Trophoblast cell (in vitro differentiated cells and primary cell): ENCODE measurements at places on chromosomes 1 and 21.

DNA sequence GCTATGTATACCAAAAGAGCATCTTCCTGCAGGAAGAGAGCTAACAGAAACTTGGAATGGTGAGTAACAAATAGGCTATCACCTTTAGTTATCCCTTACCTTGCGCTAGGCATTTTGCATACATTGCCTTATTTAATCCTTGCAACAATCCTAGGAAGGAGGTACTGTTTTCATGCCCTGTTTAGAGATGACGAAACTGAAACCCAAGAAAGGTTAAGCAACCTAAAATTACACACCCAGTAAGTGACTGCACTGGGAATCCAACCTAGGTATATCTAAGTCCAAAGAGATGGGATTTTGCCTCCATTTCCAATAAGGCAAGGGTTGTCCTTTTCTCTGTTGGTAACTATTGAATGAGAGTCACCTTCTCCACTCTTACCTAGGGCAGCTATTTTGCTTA is 144.5 kb downstream of the TM2D1 start:
- DNase-seq: no peak

DNA sequence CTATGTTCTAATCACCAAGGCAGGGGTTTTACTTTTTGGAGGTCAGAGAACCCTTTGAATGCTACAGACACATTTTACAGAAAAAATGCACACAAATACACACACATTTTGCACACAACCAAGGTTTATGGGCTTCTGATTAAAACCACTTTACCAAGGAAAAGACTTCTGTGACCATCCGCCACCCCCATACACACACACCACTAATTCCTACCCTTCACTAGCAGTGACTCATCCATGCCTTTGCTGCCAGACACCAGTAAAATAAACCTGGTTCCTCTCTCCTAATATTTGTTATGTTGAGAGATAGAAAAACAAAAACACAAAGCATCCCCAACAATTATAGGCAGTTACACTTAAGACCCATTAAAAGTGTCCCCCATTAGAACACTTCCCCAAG is 12.9 kb downstream of the PIGM start:
- peak; percentile 17 for DNase-seq

GRCh38 chr1:67126111-67126746 is 8.5 kb downstream of the C1orf141 start:
- DNase-seq: no peak

GRCh38 chr21:36479415-36480402 is at the start of gene CLDN14:
TSS of gene CLDN14 (minus strand) at chr21:36480122. CDS start at chr21:36461695, 18,427 bp downstream.
- peak; percentile 99 for DNase-seq

- no peak for DNase-seq
Measured at GRCh38 chr21:27614231-27614630, 647.3 kb upstream of the ADAMTS5 start.

GRCh38 chr1:161179698-161180097 is 2.4 kb upstream of the B4GALT3 start:
- peak; percentile 96 for DNase-seq

- no peak for DNase-seq
Measured at GRCh38 chr21:45919593-45919992, 62.0 kb upstream of the COL6A1 start.

DNA sequence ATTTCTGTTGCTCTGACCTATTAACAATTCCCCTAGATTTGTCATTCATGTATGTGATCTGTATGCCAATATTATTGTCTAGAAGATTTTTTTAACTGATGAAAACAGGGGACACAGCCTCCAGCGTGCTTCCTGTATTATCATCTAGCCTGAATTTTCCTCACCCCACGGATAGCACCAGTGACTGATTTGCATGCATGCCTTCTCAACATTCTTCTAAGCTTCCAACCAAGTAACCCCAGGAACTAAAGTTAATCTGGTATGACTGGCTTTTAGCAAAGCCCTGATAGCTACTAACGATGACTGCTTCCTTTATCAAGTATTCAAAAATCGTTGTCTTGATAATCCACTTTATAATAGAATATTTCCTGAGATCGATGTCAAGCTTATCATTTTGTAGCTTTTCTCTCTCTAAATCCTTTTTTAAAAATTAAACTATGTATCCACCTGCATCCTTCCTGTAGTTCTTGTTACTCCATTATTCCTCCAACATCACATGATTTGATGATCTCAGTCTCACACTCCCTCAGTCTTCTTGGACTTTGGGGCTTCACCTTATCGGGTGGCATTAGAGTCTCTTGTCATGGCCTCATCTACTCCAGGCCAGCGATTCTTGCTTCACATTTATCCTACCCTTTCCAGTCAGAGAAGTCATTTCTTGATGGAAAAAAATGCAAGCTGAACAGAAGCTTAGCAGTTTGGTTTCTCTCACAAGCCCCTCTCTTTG is 19.0 kb downstream of the BCAR3 start:
- no peak for DNase-seq

- DNase-seq: peak; percentile 96
Measured at GRCh38 chr1:16217061-16217785, 4.8 kb upstream of the ARHGEF19 start.

DNA sequence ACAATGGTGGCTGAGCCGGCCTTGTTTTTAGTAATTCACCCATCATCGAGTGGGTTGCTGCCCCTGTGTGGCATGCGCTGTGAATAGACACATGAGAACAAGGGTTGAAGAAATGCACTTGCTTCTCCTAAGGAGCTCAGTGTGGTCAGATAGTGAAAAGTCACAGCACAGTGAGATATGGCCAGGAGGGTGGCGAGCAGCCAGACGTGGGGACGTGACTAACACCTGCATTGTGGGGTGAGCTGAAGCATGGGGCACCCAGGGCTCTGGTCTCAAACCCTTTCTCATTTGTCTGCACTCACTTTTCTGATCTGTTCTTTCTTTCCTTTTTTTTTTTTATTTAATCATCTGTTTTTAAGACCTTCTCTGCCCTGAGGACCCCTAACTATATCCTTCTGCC is 13.5 kb downstream of the MTARC1 start:
- DNase-seq: no peak

- DNase-seq: no peak
Measured at GRCh38 chr1:155321639-155322503, 1.2 kb downstream of the RUSC1 start.

DNA sequence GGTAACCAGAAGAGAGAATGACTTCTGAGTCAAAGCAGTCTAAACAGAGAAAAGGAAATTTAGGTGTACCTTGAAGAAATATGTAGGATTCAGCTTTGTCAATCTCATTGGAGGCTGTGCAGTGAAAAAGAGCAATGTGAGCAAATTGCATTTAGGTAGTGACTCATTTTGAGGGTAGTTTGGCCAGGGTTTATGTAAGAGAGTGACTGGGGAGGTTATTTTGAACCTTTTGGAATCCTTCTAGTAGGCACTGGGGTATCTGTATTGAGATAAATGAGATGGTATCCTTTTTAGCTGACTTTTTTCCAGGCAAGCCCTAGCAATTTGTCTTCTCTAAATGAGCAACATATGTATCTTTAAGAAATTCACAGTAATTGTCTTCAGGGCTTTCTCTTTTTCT is 95.9 kb downstream of the DISP1 start:
- DNase-seq: no peak

DNA sequence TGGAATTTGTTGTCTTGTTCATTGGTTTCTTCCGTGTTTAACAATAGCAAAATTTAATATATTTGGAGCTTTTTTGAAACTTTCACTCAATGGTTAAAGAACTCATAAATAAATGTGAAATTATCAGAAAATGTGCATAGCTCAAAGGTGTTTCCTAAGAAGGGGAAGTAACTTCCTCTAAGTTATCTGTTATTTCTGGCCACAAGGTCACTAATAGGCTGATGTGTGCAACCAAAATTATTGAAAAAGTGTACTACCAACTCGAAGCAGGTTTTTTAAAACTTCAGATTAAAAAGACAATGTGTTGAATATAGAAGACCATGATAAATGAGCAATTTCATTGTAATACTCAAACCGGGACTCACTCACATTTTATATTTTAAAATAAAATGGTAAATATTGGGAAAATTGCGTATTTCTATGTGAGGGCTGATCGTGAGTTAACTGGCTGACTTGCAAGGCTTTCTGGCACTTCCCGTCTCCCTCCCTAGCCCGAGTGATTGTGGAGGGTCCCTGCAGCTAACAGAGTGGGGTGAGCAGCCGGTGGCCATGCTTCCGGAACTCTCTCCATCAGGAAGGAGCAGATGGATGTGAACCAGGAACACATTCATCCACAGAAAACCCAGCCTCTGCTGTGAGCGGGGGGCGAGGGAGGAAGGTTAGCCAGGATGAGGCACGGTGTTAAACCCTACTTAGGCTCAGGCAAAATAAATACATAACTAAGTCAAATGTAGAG is 96.9 kb downstream of the ERG start:
- DNase-seq: no peak

GRCh38 chr1:184686540-184686939 is 68.1 kb downstream of the EDEM3 start:
- DNase-seq: no peak

GRCh38 chr21:30932686-30933085 is 51.3 kb upstream of the KRTAP11-1 start:
- DNase-seq: no peak

DNA sequence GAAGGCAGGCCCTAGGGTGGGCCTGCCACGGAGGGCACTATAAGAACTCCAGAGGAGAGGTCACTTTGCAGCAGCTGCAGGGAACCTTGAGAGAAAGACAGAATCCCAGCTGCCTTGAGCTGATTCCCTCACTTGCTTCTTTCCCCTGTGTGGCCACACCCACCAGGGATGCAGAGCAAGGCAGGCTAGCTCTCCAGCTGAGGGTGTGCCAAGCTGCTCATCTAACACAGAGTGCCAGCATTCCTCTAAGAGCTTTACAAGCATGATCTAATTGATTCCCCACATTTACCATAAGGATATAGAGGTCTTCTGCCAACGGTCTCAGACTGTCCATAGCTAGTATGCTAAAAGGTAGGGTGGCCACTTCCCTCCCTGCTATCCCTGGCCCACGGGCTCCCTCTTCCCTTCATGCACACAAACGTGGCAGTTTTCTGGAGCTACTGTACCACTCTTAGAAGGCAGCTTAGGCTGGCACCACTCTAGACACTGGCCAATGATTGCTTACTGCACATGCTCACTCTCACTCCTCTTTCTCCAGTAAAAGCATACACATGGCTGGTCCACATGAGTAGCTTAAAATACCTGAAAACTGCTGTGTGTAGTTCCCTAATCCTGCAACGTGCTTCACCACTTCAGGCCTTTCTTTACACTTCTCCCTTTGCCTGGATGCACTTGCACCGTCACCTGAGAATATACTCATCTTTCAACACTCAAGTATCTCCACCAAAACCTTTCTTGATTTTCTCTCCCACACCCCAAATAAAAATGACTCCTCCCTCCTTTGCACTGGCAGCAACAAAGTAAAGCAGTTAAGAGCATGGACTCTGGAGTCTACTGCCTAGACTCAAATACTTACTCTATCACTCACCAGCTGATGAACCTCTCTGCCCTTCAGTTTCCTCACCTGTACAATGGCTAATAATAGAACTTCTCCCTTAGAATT is 57.7 kb downstream of the DMAP1 start:
- no peak for DNase-seq

GRCh38 chr1:26036756-26037281 is 9.1 kb downstream of the SLC30A2 start:
- DNase-seq: no peak

DNA sequence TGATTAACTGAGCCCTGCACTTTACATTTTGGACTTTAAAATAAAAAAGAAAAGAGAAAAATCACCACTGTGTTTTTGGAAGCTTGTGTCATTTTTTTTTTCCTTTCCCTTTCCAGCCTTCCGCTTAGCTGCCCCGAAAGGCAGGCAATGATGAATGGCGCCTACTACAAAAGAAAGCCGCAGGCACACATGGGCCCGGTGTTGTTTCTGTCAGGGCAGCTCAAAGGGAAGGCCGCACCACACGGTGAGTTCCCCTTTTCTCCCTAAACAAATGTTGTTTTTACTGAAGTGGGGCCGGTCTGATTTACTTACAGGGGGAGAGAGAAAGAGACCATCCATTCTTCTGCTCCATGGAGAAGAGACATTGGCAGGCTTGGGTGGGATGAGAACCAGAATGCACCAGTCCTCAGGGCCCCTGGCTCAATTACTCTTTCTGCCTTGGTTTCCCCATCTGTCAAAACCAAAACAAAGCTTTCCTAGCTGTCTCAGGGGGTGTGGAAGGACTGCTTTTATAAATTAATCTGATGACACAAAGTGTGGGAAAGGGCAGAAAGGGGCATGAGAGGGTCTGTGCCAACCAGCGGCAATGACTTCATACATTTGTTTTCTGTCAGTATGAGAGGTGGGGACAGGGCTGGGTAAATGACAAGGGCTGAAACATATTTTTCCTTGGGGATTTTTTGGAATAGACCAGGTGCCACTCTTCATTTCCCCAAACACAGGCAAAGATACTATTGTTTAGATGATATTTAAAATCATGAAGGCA is 91.4 kb upstream of the PLXNA2 start:
- no peak for DNase-seq

DNA sequence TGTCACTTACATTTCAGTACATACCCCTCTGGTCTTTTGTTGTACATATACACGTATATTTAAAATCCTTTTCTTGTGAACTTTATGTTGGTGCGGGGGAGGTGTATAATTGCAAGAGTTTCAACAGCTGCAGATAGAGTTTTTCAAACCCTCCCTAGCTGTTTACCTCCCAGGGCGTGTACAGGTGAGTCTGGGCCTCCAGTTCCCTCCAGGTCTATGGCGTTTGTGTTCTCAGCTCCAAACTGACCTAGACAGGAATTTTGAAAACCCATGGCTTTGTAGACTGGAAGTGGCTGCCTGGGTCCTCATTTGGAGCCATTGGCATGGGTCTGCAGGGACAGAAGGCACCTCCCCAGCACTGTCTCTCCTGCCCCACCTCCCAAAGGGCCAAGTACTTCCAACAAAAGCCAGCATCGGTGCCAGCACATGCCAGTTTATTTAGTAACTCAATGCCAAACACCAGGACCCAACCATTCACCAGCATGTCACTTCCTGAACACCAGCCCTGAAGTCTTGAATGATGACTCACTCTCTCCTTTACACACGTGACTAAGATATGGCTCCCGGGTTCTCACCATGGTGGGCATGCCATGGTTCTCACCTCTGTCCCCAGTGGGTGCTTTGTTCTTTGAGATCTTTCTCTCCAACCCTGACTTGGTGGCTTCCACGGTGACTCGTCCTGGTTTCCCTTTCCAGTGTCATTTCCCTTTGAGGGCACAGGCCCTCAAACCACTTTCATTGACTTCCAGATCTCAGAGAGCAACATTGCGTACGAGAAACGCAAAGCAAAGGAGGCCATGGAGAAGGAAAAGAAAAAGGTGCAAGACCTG is 57.3 kb upstream of the EFHD2 start:
- DNase-seq: peak; percentile 18

- no peak for DNase-seq
Measured at GRCh38 chr1:54645806-54646676, 4.5 kb downstream of the MROH7 start.

GRCh38 chr1:23394181-23394580 is 24.5 kb upstream of the ZNF436 start:
- no peak for DNase-seq

DNA sequence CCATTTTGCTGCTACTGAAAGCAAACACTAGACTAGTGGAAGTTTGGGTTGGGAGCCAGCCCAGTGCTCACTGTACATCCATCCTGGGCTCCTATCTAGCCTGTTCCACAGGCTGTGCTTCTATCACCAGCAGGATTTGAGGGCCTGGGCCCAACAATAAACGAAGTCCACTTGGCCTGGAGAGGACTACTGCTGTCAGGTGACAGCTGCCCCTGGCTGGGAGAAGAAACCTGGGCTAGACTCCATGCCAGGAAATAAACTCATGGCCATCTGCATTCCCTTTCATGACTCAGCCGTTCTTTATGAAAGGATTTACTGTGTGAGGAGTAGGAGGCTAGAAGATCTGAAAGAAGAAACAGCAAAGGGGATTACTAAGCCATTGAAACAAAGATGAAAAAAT is 35.5 kb downstream of the COLGALT2 start:
- peak; percentile 36 for DNase-seq
